ENCODE measurements at places on chromosomes 4 and X. TPM values are rescaled to one million over a fixed set of nuclear protein-coding genes. Genes with fewer than 3 reads are reported as not detected.

DNA sequence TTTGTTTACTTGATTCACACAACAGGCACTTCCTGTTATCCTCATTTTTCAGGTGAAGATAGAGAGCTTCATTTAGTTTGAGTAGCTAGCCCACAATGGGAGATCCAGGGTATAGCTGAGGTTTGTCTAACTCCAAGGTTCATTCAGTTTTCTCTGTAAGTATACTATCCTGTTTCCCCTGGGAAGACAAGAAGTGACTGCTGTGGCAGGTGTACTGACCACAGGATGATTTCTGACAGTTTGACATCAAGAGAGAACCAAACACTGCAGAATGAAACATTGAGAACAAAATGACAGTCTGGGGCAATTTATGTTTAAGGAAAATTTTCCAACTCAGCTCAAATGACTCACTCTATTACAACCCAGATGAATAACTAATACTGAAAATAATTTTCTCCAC, 958.0 kb downstream of the STPG2 start:
- H3K4me3 ChIP-seq, result no peak overlapping the region
- H3K36me3 ChIP-seq, result no peaks in the 10 kb centered on the region
- no peaks in the 10 kb centered on the region for H3K27me3 ChIP-seq
- H3K27ac ChIP-seq, result no peak overlapping the region

The CT83 gene
- not detected for total RNA-seq

GRCh38 chr4:169005453-169006099, 4.5 kb downstream of the CBR4 start:
- DNase-seq, result no peak
- peaks cover 4% of the 10 kb centered on the region for H3K4me1 ChIP-seq
- H3K4me3 ChIP-seq, result no peak overlapping the region
- peaks cover 7% of the 10 kb centered on the region for H3K36me3 ChIP-seq
- no peaks in the 10 kb centered on the region for H3K27me3 ChIP-seq

- DNase-seq, result no peak
- H3K36me3 ChIP-seq, result no peaks in the 10 kb centered on the region
- no peaks in the 10 kb centered on the region for H3K4me1 ChIP-seq
- H3K27ac ChIP-seq, result no peak overlapping the region
- no peaks in the 10 kb centered on the region for H3K27me3 ChIP-seq
Measured at GRCh38 chr4:8780596-8781368, 90.9 kb downstream of the HMX1 start.

The TMPRSS11D gene
- total RNA-seq, result not detected

DNA sequence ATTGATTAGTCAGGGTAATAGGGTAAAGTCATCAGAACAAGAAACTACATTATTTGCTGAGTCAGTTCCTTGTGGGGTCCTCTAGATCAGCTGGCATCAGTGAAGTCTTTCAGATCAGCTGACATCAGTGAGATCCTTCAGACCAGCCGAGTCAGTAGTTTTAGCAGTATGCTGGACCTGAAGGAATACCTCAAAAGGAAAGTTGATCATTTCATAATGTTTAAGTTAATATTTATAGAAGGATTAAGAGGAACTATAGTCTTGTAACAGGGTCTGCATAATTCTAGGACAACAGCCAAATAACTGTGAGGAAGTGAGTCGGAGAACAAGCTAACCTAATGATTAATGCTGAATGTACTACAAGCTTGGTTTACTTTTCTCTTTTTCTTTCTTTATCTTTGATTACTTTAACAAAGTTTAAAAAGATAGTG, 958 bp upstream of the UGT2B7 start:
- no peaks in the 10 kb centered on the region for H3K36me3 ChIP-seq
- DNase-seq, result no peak

The CCSER1 gene
- 24.6 TPM for total RNA-seq

- H3K4me3 ChIP-seq, result no peak overlapping the region
- DNase-seq, result no peak
- no peak overlapping the region for H3K27ac ChIP-seq
- peaks cover 41% of the 10 kb centered on the region for H3K27me3 ChIP-seq
- H3K4me1 ChIP-seq, result peaks cover 34% of the 10 kb centered on the region
Measured at GRCh38 chrX:39903937-39904336, 193.8 kb downstream of the BCOR start.

The MAGEB2 gene
- total RNA-seq, result not detected

The TLR3 gene
- total RNA-seq, result 6.2 TPM

The WAS gene
- 4.3 TPM for total RNA-seq

The ADH7 gene
- not detected for total RNA-seq

The SPATA18 gene
- total RNA-seq, result 11.2 TPM

The TRMT2B gene
- total RNA-seq, result 15.0 TPM

DNA sequence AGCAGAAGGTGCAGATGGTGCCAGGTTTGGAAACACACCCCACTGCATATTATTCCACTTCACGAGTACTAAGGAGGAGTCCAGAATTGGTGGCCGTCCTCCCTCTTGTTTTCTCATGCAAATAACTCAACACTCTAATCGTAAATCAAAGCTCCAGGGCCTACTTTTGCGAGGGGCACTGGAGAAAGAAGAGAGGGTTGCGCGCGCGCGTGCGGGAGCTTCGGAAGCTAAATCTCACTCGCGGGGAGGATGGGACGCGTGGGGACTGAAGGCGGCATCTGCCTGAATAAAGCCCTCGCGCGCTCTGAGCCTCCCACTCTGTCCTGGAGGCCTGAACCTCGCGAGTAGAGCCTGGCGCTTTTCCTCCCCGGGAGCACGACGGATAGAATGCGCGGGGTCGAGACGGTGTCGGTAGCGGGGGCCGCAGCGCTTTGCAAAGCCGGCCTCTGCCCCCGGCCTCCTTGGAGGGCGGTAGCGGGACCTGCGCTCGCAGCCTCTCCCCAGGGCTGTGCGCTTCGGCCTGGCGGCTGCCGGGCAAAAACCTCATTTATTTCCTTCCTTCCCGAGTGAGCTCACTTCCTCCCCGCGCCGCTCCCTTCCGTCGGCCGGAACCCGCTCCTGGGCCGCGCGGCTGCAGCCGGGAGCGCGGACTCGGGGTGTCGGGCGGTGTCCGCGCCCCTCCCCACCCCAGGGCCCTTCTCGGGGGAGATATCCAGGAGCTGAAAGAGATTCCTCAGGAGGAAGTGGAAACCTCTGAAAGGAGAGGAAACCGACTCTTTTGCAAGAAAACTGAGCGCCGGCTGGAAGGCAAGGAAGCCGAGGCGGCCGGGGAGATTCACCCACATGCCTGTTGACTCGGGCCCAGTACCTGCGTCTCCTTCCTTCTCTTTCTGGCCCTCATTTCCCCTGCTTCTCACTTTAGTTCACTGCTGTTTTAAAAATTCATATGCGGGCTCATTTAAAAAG, 20.7 kb downstream of the HAND2 start:
- H3K27ac ChIP-seq, result no peak overlapping the region
- DNase-seq, result peak; percentile 71

DNA sequence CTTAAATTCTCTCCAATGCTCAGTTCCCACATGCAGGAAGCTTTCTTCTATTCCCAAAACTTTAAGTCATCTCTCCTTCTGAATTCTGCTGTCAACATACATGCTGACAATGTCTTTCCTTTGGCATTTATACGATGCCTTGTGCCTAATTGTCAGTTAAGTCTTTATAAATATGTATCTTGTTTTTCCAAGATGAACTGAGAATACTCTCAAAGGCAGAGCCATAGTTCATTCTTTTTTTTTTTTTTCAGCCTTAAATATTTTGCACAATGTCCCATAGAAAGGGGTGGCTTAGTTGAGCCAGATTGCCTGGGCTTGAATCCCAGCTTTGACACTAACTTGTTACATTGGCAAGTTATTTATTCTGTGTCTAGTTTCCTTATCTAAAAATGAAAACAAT, 210.6 kb downstream of the QDPR start:
- H3K4me1 ChIP-seq, result no peaks in the 10 kb centered on the region
- no peak overlapping the region for H3K4me3 ChIP-seq
- H3K36me3 ChIP-seq, result no peaks in the 10 kb centered on the region
- H3K27me3 ChIP-seq, result no peaks in the 10 kb centered on the region
- DNase-seq, result no peak
- H3K27ac ChIP-seq, result no peak overlapping the region

- H3K27me3 ChIP-seq, result no peaks in the 10 kb centered on the region
- H3K27ac ChIP-seq, result no peak overlapping the region
- H3K4me3 ChIP-seq, result no peak overlapping the region
- peaks cover 7% of the 10 kb centered on the region for H3K36me3 ChIP-seq
Measured at GRCh38 chr4:185165605-185166063, 22.6 kb downstream of the SLC25A4 start.

The FAM236B gene
- total RNA-seq, result not detected

GRCh38 chr4:61246034-61246433, 45.9 kb downstream of the ADGRL3 start:
- no peaks in the 10 kb centered on the region for H3K4me1 ChIP-seq
- no peaks in the 10 kb centered on the region for H3K36me3 ChIP-seq
- H3K27ac ChIP-seq, result no peak overlapping the region

The STARD8 gene
- total RNA-seq, result 6.8 TPM

DNA sequence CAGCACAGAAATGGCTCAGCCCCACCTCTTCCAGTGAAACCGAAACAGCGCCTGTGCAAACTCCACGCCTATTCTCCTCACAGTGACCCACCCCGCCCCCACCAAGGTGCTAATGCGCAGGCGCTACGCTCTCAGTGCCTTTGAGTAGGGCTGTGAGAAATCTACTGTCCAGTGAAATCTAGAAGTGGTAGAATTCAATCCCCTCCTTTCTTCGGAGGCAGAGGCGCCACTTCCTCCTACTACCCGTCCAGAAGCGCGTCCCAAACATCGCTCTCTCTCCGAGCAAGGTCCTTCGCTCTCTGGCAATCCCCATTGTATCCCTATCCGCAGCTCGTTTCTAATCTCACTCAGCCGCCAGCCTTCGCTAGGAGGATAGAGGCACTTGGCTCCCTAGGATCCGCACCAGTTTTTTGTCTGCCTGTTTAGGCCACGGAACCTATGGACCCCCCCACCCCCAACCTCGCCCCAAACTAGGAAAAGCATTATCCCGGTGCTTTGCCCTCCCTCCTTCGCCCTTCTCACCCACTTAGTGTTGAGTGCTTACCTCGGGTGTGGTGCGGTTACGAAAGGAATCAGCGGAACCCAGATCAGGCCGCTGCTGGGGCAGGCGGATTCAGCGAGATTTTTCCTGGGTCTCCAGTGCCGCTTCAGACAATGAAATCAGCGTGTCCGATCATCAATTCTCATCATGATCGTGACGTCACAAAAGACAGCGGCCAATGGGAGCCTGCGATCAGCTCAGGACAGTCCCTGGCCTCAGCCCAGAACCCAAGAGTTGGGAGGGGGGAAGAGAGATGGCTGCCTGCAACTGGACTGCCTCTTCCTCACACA, at the start of gene HDX:
TSS of gene HDX (minus strand) at position 656 of the 831 bp plus-strand sequence. CDS start 27,056 bp downstream, outside the sequence.
- peak within 1 kb of the TSS; percentile 96 for H3K27ac ChIP-seq
- H3K4me1 ChIP-seq, result no peaks in the 10 kb centered on the region
- H3K4me3 ChIP-seq, result peak within 1 kb of the TSS; percentile 69
- DNase-seq, result peak; percentile 66
- no peaks in the 10 kb centered on the region for H3K27me3 ChIP-seq
- no peaks in the 10 kb centered on the region for H3K36me3 ChIP-seq

DNA sequence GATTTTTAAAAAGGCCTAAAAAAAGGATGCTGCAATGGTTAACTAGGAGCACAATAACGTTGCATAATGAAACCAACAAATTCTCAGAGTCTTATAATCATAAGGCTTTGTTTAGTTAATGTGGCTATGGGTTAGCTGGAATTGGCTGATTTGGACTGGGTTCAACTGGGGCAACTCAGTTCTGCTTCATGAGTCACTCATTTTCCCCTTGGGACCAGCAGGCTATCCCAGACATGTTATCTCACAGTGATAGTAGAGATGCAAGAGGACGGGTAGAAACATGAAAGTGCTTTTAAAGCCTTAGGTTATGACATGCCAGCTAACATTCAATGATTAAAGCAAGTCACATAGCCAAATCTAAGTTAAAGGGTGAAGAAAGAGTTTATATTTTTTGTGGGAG, 189.2 kb upstream of the GK2 start:
- H3K4me1 ChIP-seq, result no peaks in the 10 kb centered on the region
- no peaks in the 10 kb centered on the region for H3K36me3 ChIP-seq
- H3K4me3 ChIP-seq, result no peak overlapping the region
- no peaks in the 10 kb centered on the region for H3K27me3 ChIP-seq

- DNase-seq, result no peak
- H3K4me1 ChIP-seq, result no peaks in the 10 kb centered on the region
- peaks cover 2% of the 10 kb centered on the region for H3K27me3 ChIP-seq
- H3K36me3 ChIP-seq, result no peaks in the 10 kb centered on the region
- H3K4me3 ChIP-seq, result no peak overlapping the region
- no peak overlapping the region for H3K27ac ChIP-seq
Measured at GRCh38 chrX:19557822-19558221, 42.5 kb upstream of the MAP3K15 start.

DNA sequence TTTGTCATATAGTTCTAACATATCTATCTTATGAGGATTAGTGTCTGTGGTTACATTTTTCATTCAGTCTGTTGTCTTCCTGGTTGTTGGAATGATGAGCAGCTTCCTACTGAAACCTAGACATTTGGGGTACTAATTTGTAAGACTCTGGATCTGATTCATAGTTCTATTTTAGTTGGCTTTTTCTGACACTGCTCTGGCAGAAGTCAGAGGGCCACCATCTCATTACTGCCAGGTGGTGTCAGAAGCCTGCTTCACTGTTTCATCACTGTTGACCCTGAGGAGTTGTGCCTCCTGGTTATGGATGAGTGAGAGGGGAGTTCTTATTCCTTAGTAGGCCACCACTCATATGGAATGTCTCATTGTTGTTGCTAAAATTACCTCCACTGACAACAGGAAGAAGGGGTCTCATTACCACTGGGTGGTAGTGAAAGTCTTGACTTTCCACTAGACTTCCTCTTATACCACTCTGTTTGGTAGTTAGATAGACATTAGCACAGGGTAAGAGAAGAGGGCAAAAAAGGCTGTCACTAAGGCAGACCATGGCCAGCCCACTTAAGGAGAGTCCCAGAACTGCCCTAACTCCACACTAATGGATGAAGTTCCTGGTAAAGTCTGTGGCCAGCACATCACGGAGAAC, 395.2 kb downstream of the SPOCK3 start:
- peaks cover 7% of the 10 kb centered on the region for H3K36me3 ChIP-seq
- H3K27me3 ChIP-seq, result no peaks in the 10 kb centered on the region
- no peak overlapping the region for H3K27ac ChIP-seq
- H3K4me3 ChIP-seq, result no peak overlapping the region
